Activated CD8-positive, alpha-beta T cell treated with anti-CD3 and anti-CD28 coated beads, Interleukin-2, amount 10 ng/mL, durations not matched to agents 7 days and 5 days (primary cell): ENCODE measurements at places on chromosomes 4 and X. TPM values are rescaled to one million over a fixed set of nuclear protein-coding genes. Genes with fewer than 3 reads are reported as not detected.
A peak's percentile ranks its signal among the peaks of the same experiment; 100 is the strongest.

Gene SPIN2A
- total RNA-seq, result 0.63 TPM

DNA sequence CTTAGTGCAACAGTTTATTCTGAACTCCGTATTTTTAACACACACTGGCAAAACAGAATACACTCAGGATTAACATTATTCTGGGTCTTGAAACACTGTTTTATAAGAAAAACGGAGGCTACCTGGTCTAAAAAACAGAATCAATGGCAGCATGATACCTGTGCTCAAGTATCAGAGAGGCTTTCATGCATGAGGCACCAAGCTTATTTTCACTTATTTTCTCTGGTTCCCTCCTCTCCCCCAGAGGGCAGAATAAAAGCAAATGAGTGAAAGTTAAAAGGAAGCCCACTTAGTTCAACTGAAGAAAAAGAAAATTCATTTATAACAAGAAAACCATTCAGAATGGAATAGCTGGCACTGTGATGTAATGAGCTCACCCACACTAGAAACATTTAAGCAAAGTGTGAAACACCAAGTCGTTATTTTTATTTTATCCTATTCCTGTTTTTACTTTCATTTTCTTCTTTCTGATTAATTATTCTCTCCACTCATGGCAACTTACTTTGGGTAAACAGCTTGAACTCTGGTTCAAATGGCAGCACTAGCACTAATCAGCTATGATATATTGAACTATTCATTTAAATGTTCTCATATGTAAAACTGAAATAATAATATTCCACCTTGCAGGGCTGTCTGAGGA is 211.8 kb downstream of the PPP3CA start:
- H3K27me3 ChIP-seq, result no peaks in the 10 kb centered on the region
- no peak overlapping the region for H3K27ac ChIP-seq
- peaks cover 8% of the 10 kb centered on the region for H3K4me1 ChIP-seq
- peaks cover 9% of the 10 kb centered on the region for H3K36me3 ChIP-seq
- no peak for DNase-seq

DNA sequence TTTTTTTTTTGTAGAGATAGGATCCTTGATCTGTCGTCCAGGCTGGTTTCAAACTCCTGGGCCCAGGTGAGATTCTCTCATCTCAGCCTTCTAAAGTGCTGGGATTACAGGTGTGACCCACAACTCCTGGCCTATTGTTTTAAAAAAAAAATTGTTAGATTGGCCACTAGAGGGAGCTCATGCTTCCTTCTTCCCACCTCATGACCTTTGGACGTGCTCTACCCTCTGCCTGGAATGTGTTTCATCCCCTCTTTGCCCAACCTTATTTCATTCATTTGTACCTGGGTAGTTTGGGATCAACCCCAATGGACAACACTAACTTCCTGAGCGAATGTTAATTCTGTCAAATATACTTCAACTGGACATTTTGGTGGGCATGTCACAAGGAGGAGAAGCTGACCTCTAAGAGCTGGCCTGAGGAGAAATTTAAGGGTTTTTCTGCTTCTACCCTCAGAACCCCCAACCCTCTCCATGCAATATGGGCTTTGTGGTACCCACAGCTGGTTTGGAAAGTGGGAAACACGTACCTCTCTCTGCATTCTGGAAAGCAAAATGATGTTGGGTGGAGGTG is 6.4 kb downstream of the PPEF2 start:
- H3K4me3 ChIP-seq, result no peak overlapping the region
- H3K27ac ChIP-seq, result no peak overlapping the region
- no peaks in the 10 kb centered on the region for H3K4me1 ChIP-seq

GRCh38 chr4:133929531-133930239 is 271.9 kb downstream of the PABPC4L start:
- H3K36me3 ChIP-seq, result no peaks in the 10 kb centered on the region
- no peak for DNase-seq
- H3K27me3 ChIP-seq, result no peaks in the 10 kb centered on the region
- H3K4me1 ChIP-seq, result no peaks in the 10 kb centered on the region
- H3K27ac ChIP-seq, result no peak overlapping the region

GRCh38 chrX:115650916-115651315 is 89.9 kb downstream of the PLS3 start:
- no peak overlapping the region for H3K4me3 ChIP-seq
- no peaks in the 10 kb centered on the region for H3K27me3 ChIP-seq
- peak; percentile 20 for DNase-seq
- H3K4me1 ChIP-seq, result no peaks in the 10 kb centered on the region

DNA sequence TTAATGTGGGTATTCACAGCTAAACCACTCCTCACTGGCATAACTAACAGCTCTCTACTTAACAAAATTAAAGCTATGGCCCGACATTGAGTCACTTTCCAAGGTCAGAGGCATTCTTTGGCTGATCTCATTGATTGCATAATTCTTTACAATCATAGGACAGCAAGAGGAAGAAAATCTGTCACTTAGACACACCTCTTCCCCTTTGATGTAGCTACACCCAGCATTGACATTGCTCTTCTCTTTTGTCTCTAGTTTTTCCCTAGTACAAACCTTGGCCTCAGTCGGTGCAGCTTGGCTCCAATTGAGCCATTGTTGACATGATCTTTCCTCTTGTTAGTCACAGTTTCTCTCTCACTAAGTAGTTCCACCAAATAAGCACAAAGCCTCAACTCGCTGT is 313.3 kb upstream of the ACTRT1 start:
- no peaks in the 10 kb centered on the region for H3K4me1 ChIP-seq
- H3K36me3 ChIP-seq, result no peaks in the 10 kb centered on the region
- H3K4me3 ChIP-seq, result no peak overlapping the region
- no peak for DNase-seq
- H3K27ac ChIP-seq, result no peak overlapping the region

DNA sequence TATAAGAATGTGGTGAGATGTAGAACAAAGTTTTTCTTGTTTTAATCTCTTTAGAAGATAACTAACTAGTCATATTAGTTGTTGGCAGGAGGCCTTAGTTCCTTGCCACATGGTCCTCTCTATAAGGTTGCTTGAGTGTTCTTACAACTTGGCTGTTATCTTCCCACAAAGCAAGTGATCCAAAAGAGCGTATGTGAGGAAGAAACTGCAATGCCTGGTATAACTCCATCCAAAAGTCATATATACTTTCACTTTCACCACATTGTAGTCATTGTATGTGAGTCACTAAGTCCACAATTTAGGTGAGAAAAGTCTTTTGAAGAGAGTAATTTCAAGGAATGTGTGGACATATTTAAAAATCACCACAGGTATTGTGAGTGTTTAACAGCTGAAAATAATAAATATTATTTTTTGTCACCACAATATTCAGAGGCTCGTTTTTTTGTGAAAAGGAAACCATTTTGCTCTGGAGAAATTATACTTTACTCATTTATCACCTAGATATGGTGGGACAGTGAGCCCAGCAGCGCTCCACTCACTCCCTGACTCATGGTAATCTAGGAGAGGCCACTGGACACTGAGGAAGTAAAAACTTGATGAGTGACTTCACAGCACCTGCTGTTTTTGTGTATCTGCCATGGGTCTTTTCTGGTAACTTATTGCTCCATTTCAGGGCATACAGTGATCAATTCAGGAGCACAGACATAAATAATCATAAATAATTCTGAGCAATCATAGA is 369.4 kb upstream of the NDST3 start:
- no peaks in the 10 kb centered on the region for H3K27me3 ChIP-seq
- H3K36me3 ChIP-seq, result no peaks in the 10 kb centered on the region
- H3K27ac ChIP-seq, result no peak overlapping the region
- DNase-seq, result no peak
- H3K4me1 ChIP-seq, result no peaks in the 10 kb centered on the region

- peaks cover 31% of the 10 kb centered on the region for H3K36me3 ChIP-seq
- DNase-seq, result peak; percentile 25
- no peaks in the 10 kb centered on the region for H3K27me3 ChIP-seq
- H3K27ac ChIP-seq, result peak overlapping the region; percentile 86
- H3K4me1 ChIP-seq, result peaks cover 53% of the 10 kb centered on the region
These were observed 1.7 kb downstream of the MTMR1 start for GRCh38 chrX:150694738-150695410.

GRCh38 chr4:54101190-54102041 is 1.5 kb downstream of the GSX2 start:
- no peak for DNase-seq
- H3K27me3 ChIP-seq, result peaks cover 86% of the 10 kb centered on the region
- no peaks in the 10 kb centered on the region for H3K36me3 ChIP-seq
- peaks cover 47% of the 10 kb centered on the region for H3K4me1 ChIP-seq

DNA sequence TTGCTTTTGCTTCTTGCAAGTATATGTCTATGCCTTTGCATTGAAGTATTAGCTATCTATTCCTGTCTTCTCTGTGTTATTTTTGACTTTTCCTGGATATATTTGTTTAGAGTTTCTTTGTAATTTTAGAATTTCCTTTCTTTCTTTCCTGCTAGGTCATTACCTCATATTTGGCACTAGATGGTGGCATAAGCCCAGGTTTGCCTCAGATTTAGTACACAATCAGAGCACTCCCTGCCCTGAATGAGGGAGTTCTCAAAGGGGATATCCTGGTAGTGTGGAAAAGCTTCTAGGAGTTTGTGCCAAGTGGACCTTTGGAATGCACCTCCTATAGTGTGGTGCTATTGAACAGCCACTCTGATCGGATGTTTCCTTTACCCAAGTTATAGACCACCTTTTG is 181.6 kb downstream of the UGT8 start:
- no peaks in the 10 kb centered on the region for H3K4me1 ChIP-seq
- no peaks in the 10 kb centered on the region for H3K27me3 ChIP-seq
- no peak overlapping the region for H3K4me3 ChIP-seq
- H3K36me3 ChIP-seq, result no peaks in the 10 kb centered on the region
- H3K27ac ChIP-seq, result no peak overlapping the region

DNA sequence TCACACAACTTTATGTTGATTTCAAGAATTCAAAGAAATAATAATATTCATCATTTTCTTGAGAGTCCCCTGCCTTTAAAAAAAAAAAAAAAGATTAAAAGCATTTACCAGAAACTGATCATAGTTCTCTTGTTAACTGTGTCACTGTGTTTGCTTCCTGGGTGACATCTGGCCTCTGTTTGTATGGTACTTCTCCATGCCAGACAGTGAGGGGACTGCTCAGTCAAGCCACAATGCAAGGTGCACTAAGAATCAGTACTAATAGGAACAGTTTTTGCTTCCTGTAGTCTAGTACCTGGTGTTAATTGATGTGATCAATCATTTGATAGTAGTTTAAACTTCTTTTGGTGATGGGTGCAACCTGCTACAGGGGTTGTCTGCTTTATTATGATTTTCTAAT is 77.5 kb downstream of the PHOX2B start:
- H3K27ac ChIP-seq, result no peak overlapping the region
- no peak overlapping the region for H3K4me3 ChIP-seq
- no peaks in the 10 kb centered on the region for H3K36me3 ChIP-seq
- no peaks in the 10 kb centered on the region for H3K4me1 ChIP-seq
- DNase-seq, result no peak
- H3K27me3 ChIP-seq, result no peaks in the 10 kb centered on the region

- H3K4me3 ChIP-seq, result no peak overlapping the region
- no peaks in the 10 kb centered on the region for H3K4me1 ChIP-seq
- H3K27me3 ChIP-seq, result no peaks in the 10 kb centered on the region
- DNase-seq, result no peak
- no peak overlapping the region for H3K27ac ChIP-seq
These were observed 49.3 kb downstream of the WDR19 start for GRCh38 chr4:39231660-39232059.

DNA sequence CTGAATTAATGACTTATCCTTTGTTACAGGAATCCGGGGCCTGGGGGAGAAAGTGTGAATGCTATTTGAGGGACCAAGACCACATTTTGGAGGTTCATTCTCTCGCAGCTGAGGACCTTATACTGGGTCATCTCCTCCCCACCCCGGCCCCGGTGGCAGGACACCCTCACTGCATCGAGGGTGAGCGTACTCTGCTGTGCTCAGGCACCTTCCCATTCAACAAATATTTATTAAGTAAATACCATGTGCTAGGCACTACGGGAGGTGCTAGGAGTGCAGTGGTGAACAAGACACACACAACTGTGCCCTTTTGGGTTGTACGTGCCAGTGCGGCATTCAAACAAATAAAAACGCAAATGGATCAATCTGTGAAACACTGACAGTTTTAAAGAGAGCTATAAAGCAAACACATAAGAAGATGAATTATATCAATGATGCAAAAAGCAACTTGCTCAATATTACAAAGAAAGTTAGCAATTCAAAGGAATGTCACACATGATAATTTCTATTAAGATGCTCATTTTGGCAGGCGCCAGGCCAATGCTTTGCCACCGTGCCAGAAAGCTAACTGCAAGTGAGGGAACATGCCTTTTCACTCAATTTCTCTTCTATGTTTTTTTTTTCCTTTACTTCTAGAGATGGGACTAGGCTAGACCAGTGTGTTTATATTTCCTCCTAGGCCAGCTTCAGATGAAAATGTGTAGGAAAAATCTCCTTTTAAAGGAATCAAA is 24.6 kb downstream of the ADGRG2 start:
- no peak overlapping the region for H3K4me3 ChIP-seq
- no peak for DNase-seq
- H3K27ac ChIP-seq, result no peak overlapping the region
- H3K27me3 ChIP-seq, result no peaks in the 10 kb centered on the region
- no peaks in the 10 kb centered on the region for H3K4me1 ChIP-seq

DNA sequence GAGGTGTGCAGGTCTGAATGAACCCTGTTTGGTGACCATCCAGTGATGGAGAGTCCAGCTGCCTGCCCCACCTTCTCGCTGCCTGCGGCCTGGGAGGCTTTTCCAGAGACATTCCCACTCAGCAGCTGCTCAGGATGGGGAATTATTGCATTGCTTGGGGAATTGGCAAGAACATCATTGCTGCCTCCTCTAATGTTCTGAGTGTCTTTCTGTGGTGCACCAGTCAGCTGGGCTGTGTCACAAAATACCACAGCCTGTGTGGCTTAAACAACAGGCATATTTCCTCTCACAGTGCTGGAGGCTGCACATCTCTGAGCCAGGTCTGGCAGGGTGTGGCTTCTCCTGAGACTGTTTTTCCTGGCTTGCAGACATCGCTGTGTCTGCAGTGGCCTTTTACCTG is 86.8 kb upstream of the AFAP1 start:
- no peak overlapping the region for H3K27ac ChIP-seq
- no peaks in the 10 kb centered on the region for H3K4me1 ChIP-seq
- no peak overlapping the region for H3K4me3 ChIP-seq
- H3K36me3 ChIP-seq, result no peaks in the 10 kb centered on the region
- H3K27me3 ChIP-seq, result no peaks in the 10 kb centered on the region
- DNase-seq, result no peak

- H3K27me3 ChIP-seq, result no peaks in the 10 kb centered on the region
- no peak overlapping the region for H3K4me3 ChIP-seq
- H3K4me1 ChIP-seq, result no peaks in the 10 kb centered on the region
- no peaks in the 10 kb centered on the region for H3K36me3 ChIP-seq
- no peak overlapping the region for H3K27ac ChIP-seq
- DNase-seq, result no peak
These were observed 443.6 kb downstream of the GALNTL6 start for GRCh38 chr4:172256820-172257219.

- H3K36me3 ChIP-seq, result no peaks in the 10 kb centered on the region
- H3K27me3 ChIP-seq, result no peaks in the 10 kb centered on the region
- H3K4me3 ChIP-seq, result no peak overlapping the region
- H3K4me1 ChIP-seq, result no peaks in the 10 kb centered on the region
These were observed 215.1 kb upstream of the PITX2 start for GRCh38 chr4:110837896-110838450.
